Right ventricle myocardium superior (tissue), 1 donor: ENCODE measurements at places on chromosomes 6 and 20. TPM values are rescaled to one million over a fixed set of nuclear protein-coding genes. Genes with fewer than 3 reads are reported as not detected.

The BMP7 gene
- total RNA-seq, result 23.2 TPM

The OR2J2 gene
- not detected for total RNA-seq

The KIAA0408 gene
- total RNA-seq, result 3.1 TPM

The EPB41L2 gene
- total RNA-seq, result 88.8 TPM
